Stimulated activated CD8-positive, alpha-beta memory T cell treated with anti-CD3 and anti-CD28 coated beads, Interleukin-4, amount 100 ng/mL, for 1 hour (primary cell): ENCODE measurements at places on chromosomes 12 and 14.

DNA sequence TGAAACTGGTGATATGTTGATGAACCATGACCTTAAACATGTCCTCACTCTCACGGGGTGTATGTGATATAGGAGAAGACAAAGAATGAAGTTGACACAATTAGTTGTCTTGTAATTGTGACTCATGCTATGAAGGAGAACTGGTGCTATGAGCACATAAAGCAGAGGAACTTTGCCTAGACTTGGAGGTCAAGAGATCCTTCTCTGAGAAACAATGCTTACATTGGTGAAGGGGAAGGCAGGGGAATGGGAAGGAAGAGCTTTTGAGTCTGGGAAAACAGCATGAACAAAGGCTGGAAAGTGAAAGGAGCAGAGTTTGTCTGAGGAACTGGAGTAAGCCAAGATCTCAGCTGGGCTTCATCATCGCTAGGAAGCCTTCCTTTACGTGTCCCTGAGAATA, 83.2 kb downstream of the MYRFL start:
- no peak for DNase-seq

- DNase-seq, result no peak
These were observed 4.4 kb downstream of the KMT5A start for GRCh38 chr12:123388177-123388950.

GRCh38 chr12:115000038-115000437, 316.1 kb upstream of the TBX3 start:
- DNase-seq, result no peak

DNA sequence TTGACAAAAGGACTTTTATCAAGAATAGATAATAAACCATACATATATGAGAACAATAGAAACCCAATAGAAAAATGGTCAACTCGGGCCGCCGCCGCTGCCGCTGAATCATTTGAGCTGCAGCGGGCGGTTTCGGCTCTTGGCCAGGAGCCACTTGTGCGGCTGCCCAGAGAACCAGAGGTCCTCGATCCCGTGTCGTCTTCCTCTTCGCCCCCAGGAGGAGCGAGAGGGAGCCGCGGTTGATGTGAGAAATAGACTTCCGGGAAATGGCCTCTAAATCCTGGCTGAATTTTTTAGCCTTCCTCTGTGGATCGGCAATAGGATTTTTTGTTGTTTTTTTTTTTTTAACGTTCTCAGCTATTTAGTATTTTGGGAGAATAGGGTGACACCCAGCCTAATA, 44.8 kb downstream of the CPSF6 start:
- DNase-seq, result no peak

GRCh38 chr12:110266381-110266960, 14.6 kb upstream of the ATP2A2 start:
- DNase-seq, result no peak

GRCh38 chr14:63795532-63795931, 57.3 kb upstream of the SYNE2 start:
- DNase-seq, result no peak

DNA sequence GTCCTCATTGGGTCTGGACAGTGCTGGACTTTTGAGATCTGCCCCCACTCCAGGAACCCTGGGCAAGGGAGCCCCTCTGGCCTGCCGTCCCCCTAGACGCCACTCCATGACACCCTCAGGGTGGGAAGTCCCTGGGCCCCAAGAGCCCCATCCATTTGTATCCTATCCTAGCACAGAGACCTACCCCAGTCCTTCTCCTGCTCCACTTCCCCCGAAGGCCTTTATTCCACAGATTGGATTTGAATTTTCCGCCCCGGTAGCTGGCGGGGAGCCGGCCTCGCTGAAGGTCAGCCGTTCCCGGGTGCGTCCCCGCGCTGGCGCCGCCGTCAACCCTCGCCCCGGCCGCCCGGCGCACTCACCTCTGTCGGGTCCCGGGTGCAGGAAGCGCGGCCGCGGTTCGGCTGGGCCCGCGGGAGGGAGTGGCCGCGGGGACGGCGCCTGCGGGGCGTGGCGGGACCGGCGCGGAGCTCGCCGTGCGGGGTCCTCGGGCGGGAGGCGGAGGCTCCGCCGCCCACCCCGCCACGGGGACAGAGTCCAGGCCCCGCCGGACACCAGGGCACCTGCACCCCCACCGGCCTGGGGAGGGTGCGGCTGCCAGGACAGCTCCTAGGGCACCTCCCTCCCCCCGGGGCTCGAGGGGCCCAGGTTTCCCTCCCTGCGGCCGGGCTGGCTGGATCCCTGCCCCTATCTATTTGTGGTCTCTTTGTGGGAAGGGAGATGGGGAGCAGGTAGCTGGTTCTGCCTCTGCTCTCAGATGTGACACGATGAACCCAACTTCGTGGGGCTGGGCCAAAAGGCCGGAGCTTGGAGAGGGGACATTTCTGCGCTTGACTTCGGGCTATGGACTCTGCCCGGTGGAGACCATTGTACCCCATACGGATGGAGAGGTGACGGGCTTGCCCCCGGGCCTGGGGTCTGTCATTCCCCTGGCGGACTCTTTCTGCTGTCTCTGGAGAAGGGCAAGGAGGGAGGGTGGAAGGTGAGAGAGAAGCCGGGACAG, 19.9 kb upstream of the GPR68 start:
- DNase-seq, result no peak

DNA sequence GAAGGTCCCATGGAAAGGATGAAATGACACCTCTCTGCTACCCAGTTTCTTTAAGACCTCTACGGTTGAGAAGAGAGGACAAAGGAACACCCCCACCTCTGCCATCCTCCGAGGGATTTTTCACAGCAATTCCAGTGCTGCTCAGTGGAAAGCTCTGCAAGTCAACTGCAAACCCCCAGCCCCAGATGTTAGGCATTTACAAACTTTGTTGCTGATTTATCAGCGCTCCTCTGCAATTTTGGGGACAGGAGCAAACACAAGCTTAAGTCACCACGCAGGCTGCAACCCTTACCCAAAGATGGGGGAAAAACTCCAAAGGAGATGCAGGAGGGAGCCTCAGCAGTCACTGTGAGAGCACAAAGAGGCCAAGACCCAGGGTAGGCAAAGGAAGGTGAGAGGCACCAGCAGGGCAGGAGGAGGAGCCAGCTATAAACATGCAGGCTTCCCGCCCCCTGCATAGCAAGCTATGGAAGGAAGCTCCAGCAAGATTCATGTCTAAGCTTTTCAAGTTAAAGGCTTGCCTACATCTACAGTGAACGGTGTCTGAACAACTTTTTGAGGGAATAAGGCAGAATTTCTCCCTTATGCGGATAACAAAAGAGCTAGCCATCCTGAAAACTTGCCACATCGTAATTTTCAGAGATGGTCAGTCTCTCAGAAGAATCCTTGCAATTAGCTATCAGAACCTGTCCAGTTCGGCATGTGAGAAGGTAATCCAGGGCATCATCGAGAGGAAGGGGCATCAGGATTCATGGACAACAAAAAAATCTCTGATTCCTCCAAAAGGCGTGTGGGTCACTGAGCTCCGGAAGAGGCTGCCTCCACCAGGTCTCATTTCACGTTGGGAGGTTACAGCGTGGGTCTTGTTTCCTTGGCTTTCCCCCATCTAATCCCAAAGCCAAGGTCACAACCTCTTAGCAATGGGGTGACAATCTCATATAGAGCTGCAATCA, 3.9 kb downstream of the CTDSP2 start:
- DNase-seq, result no peak

- DNase-seq, result no peak
These were observed 80.6 kb upstream of the OVCH1 start for GRCh38 chr12:29578070-29578469.

GRCh38 chr14:26870722-26871617, 273.1 kb upstream of the NOVA1 start:
- DNase-seq, result no peak

- DNase-seq, result no peak
These were observed 89.9 kb upstream of the RFX4 start for GRCh38 chr12:106492857-106493256.

DNA sequence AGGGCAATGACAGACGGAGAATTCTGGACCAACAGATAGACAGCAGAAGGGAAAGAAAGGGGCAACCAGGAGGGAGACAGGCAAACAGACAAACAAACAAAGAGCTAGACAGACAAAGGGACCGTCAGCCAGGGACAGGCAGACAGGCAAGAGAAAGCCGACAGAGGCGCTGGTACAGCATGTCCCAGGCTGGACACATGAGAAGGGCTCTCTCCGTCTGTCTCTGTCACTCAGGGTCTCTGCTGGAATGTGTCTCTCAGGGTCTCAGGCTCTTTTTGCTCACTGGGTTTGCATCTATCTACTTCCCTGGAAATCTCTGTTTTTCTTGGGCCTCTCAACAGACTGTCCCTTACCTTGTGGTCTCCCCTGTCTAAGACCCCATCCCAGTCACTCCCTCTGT, 8.2 kb upstream of the SMUG1 start:
- DNase-seq, result no peak

DNA sequence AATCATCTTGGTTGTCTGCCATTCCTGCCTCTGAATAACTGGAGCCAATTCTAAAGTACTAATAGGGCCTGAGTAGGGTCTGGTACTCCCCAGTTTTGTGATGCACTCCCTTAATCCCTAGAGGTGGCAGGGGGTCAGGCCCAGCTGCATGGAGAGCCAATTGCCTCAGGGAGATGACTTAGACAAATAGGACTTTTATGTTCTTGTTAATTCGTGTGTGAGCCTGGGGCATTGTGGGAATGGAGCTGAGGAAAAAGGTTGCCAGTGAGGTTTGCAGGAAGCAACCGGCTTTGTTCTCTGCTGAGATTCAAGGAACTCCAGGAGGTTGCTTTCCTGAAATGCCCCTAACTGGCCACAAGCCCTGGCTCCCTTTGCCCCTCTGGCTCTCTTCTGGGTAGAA, 6.8 kb upstream of the DCD start:
- no peak for DNase-seq

DNA sequence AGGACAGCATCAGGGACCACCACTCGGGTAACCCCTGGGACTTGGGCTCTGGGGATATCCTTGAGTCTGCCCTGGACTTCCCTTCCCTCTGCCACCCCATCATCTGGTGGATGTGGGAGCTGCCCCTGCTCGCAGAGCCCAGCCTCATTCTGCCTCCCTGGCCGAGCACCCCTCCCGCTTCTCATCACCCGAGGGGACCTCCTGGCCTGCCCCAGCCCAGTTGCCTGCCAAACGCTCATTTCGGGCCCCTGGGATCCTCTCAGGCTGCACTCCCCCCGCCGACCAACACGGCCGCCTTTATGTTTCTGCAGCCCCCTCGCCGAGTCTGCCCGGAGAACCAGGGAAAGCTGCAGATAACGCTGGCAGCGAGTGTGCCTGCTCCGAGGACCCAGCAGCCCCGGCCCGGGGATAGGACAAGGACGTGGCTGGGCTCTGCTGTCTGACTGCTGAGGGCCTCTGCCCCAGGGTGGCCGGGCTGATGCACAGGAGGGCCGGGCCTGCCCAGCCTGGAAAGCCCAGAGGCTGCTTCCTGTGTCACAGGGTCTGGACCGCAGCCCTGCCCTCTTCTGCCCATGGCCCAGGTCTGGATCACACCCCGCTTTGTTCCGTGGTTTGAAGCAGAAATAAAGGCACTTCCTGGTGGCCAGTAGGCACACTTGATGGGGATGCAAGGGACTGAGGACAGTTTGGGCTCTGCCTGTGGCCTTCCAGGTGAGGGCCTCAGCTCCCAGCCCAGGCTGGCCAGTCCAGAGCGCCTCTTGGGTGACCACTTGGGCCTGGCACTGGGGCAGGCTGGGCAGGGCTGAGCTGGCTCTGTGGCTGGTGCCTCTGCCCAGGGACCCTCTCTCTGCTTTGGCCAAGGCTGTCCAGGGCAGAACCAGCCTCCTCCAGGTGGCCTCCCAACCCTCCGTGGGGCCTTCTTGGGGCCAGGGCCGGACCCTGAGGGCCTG, 4.9 kb upstream of the EXOC3L4 start:
- no peak for DNase-seq

DNA sequence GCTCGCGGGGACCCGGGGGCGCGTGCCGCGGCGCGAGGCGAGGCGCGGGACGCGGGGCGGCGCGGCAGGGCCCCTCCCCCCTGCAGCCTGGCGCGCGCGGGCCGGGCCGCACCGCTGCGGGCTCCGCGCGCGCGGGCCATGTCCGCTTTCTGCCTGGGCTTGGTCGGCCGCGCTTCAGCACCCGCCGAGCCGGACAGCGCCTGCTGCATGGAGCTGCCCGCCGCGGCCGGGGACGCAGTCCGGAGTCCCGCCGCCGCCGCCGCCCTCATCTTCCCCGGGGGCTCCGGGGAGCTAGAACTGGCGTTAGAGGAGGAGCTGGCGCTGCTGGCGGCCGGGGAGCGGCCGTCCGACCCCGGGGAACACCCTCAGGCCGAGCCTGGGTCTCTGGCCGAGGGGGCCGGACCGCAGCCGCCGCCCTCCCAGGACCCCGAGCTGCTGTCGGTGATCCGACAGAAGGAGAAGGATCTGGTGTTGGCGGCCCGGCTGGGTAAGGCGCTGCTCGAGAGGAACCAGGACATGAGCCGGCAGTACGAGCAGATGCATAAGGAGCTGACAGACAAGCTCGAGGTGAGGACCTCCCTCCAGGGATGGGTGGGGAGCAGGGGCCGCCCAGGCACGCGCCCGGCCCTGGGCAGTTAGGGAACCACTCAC, 820 bp downstream of the BICDL1 start:
- DNase-seq, result peak; percentile 35

DNA sequence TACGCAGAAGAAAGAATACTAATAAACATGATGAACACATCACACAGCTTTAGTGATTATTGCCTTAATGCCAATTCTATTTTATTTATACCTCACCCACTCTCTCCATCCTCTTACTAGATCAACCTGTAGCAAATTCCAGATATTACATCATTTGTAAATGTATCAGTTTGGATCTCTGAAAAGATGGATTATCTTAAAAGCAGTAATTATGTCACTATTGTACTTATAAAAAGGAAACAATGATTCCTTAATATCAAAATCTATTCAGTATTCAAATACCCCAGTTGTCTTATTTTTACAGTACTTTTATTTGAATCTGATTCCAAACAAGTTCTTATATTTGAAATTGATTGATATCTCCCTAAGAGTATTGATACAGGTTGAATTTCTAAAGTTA, 892.8 kb upstream of the MDGA2 start:
- no peak for DNase-seq

DNA sequence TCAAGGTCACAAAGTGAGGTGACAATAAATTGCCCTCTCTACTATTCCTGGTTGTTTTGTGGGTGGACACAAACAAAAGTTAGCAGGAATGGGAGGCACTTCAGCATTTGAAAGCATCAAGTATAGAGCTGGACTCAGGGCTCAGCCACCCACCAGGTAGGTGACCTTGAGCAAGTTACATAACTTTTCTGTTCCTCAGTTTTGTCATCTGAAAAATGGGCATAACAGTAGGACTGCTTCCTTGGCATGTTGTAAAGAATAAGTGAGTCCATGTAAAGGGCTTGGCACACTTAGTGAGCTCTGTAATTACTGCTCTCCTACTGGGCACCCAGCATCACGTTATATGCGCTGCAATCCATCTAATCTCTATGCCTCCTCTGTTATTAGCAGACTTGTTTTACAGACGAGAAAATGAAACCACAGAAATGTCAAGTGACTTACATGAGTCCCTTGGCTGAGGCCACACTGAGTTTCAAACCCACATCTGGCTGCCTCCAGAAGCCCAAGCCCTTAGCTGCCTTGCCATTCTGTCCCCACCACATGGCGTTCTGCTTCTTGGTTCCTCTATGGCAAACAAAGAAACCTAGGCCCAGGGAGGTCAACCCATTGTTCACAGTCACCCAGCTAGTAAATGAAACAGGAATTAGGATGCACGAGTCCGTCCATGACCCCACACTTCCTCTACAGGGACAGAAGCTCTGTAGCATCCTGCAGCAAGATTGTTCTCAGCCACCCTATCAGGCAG, 63.2 kb upstream of the SLC24A4 start:
- no peak for DNase-seq

GRCh38 chr14:96304956-96305355, 48.9 kb downstream of the BDKRB1 start:
- no peak for DNase-seq
